NCI-H1105 treated with DMSO at 0.1 percent for 48 hours (cell line): ENCODE measurements at places on chromosomes 5 and 9.

DNA sequence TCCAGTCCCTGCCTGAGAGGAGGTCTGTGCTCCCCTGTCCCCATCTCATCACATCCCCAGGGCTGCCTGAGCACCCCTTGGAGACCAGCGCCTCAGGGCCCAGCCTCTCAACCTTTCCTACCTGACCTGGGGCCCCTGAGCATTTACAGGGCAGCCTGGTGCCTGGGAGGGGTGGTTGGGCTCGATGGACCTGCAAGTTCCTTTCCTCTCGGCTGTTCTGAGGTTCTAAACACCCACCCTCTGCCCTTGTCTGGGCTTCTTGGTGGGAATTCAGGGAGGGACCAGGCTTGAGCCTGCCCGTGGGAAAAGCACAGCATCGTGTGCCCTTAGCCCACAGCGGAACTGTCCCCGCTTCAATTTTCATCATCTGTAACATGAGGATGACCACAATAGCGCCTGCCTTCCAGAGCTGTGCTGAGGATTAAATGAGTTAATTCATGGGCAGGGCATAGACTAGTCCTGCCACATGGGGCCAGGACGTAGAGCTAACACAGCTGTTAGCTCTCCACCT lies 91.0 kb upstream of the SH3PXD2B start:
- no peak for DNase-seq

DNA sequence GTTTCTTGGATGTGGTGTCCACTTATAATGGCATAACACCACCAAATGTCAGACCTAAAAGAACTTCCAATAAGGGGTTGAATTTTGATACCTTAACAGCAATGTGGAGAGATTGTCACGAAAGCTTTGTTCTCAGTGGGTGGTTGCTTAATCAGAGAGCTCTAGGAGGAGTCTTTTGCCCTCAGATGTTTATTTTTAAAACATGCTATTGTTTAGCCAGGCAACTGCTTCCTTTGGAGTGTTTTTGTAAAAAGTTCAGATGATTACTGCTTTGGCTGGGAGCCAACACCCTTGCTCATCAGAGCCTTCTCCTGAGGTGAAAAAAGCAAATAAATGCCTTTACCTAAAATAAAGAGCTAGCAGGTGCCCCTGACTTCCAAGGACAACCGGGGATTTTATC lies 65.0 kb downstream of the SLC1A1 start:
- peak; percentile 57 for DNase-seq

DNA sequence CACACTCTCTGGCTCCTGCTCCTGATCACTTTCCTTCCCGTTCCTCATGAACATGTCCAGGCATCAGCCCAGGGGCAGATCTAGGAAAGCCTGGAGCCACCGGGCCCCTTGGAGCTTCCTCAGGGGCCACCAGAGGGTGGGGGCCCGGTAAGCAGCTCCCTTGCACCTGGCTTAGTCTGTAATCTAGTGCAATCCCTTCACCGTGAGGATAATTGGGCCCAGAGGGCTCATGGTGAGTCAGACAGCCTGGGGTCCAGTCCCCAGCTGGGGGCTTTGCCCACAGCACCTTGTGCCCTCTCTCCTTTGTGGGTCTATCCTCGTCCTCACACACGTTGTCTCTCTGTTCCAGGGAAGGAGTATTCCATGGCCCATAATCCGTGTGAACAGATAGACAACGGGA lies 10.4 kb upstream of the ALDH1B1 start:
- no peak for DNase-seq

DNA sequence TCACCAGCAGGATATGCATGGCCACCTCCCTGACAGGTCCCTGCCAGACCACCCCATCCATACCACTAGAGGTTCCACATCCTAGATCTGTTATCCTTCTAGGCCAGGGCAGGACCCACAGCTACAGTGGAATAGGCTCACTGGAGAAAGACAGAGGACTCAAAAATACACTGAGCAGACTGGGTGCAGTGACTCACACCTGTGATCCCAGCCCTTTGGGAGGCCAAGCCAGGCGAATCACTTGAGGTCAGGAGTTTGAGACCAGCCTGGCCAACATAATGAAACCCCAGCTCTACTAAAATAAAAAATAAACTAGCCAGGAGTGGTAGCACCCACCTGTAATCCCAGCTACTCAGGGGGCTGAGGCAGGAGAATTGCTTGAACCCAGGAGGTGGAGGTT lies 56.5 kb upstream of the TESK1 start:
- no peak for DNase-seq

- DNase-seq: no peak
Measured at GRCh38 chr9:132117694-132118093, 38.0 kb upstream of the MED27 start.

DNA sequence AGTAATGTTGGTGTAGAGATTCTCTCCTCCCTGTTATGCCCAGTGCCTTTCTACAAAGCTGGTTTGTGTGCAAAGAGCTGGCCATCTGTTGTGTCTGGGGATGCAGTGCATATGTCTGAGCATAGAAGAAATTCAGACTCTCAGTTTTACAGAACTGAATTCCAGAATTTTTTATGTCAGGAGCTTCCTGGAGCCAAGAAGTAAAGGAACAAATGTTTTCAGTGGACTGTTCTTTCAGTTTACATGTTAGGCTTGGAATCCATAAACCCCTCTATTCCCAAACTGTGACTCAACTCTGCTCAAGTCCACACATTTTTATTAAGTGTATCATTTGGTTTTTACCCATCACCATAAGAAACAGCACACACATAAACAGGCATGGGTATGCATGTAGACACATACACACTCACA lies 366.0 kb downstream of the BRINP1 start:
- no peak for DNase-seq

- DNase-seq: no peak
Measured at GRCh38 chr9:113566016-113566711, 102.6 kb downstream of the RGS3 start.

DNA sequence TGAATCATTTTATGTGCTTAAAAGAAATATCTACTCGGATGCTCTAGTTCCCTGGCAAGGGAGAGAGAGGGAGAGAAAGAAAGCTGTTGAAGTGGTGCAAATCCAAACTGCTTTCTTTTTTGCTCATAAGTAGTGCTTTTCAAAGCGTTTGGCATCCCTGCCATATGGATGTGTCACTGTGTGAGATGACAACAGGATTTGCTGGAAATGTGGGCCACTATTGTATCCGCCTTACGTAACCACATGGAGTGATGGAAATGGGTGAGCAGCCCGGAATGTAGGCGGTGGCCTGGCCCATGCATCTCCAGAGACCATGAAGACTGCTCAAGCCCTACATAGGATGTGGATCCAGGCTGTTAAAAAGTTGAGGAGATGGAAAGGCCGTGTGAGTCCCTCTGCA lies 30.8 kb downstream of the TJP2 start:
- no peak for DNase-seq

GRCh38 chr5:164721116-164721515 lies 1215.7 kb downstream of the MAT2B start:
- no peak for DNase-seq

GRCh38 chr5:41863871-41864486 lies 6.2 kb downstream of the OXCT1 start:
- no peak for DNase-seq

DNA sequence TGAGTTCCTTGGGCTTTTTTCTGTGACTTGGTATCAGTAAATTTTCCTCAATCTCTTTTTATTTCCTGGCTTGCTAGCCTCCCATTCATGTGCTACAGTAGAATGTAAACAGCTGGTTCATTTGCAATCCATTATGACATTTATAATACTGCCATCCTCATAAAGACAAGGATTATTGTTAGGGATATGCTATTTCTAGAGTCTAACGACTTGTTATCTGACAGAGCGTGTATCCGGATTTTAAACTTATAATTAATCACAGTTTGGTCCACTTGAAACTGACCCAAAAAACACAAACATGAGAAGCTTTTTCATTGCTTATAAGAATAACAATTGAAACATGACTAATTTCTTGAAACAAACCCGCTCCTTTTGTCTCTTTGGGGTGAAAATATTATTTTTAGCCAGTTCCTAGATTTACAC lies 585.8 kb downstream of the TLE4 start:
- DNase-seq: peak; percentile 3

GRCh38 chr5:77077829-77078176 lies 9.3 kb downstream of the ZBED3 start:
- no peak for DNase-seq

- no peak for DNase-seq
Measured at GRCh38 chr5:133918731-133919130, 49.7 kb downstream of the C5orf15 start.

- DNase-seq: no peak
Measured at GRCh38 chr5:165538065-165538464, 2032.6 kb downstream of the MAT2B start.

- DNase-seq: no peak
Measured at GRCh38 chr5:79075646-79076426, 6.3 kb downstream of the BHMT2 start.

DNA sequence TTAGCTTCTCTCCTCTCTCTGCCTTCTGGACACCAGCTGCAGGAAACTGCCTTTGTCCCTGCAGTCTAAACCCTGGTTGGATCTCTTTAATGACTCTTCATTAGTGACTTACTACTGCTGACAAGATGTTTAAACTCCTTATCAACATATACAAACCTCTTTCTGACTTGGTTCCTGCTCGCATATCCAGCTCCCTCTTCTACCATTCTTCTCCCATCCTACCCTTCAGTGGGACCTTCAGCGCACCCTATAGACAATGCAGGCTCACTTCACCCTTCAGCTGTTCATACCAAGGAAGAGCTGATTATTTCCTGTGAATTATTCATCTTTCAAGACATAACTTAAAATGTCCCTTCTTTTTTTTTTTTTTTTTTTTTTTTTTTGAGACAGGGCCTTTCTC lies 436.5 kb downstream of the KIAA0825 start:
- peak; percentile 31 for DNase-seq

DNA sequence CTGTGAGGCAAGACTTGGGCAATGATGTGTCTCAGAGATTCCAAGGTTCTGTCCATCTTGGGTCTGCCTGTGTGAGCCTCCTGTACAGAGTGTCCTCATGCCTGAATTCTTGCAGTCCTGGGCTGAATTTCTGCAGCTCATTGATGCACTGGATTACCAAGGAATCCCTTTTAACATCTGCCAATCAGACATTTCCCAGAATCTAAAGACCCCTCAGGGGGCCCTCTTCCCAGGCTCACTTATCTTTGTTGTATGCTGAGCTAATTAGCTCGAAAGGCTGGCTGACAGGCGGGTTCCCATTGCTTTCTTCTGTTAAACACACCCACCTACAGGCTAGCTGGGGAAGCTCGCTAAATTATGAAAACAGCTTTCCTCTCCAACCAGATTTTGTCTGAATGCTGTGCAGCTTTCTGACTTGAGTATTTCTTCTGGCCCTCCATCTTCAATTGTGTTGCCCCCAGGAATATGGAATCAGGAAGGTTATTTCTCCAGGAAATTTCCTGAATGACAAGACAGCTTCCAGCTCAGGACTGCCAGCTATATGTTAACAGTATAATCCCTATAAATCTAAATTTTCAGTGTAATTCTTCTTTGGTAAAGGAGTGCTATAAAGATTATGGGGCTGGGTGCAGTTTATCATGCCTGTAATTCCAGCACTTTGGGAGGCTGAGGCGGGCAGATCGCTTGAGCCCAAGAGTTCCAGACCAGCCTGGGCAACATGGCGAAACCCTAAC lies at the start of gene LIX1:
LIX1 (minus strand) TSS at position 91 of the 734 bp plus-strand sequence; CDS start at position 56, 35 bp downstream.
- peak; percentile 40 for DNase-seq

DNA sequence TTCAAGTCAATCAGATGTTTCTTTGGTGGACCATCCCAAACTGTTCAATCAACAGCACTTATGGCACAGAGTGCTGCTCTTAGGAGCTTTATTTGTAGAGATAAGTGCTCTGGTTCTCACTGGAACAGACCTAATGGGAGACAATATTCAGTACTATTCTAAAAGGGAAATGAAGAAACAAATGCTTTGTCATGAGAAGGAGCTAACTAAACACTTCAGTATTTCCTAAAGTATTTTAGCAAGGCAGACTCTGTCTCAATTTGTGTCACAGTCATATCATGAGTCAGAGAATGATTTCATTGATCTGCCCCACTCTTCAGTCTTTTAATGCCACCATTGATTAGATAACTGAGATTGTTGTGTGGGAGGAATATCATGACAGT lies 175.3 kb downstream of the SLF1 start:
- DNase-seq: no peak

DNA sequence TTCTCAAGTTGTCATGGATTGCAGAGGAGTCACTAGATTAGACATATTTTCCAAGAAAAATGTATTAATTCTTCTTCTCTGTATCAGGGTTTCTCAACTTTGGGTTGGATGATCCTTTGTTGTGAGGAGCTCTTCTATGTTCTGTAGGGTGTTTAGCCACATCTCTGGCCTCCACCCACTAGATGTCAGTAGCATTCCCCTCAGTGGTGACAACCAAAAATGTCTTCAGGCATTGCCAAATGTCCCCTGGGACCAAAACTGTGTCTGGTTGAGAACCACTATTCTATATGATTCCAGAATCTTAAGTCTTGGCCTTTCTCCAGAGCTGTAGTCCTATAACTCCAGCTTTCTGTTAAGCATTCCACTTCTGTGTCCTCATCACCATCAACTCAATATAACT lies 220.9 kb downstream of the KIAA0825 start:
- no peak for DNase-seq

GRCh38 chr5:151151793-151152192 lies 5.8 kb downstream of the ANXA6 start:
- DNase-seq: no peak
